ENCODE measurements at places on chromosomes 12 and 14.
A peak's percentile ranks its signal among the peaks of the same experiment; 100 is the strongest.

- no peak for DNase-seq
Observed at GRCh38 chr12:20415028-20415427, 46.7 kb downstream of the PDE3A start.

GRCh38 chr14:96455588-96455987 lies 46.6 kb upstream of the PAPOLA start:
- DNase-seq: no peak

DNA sequence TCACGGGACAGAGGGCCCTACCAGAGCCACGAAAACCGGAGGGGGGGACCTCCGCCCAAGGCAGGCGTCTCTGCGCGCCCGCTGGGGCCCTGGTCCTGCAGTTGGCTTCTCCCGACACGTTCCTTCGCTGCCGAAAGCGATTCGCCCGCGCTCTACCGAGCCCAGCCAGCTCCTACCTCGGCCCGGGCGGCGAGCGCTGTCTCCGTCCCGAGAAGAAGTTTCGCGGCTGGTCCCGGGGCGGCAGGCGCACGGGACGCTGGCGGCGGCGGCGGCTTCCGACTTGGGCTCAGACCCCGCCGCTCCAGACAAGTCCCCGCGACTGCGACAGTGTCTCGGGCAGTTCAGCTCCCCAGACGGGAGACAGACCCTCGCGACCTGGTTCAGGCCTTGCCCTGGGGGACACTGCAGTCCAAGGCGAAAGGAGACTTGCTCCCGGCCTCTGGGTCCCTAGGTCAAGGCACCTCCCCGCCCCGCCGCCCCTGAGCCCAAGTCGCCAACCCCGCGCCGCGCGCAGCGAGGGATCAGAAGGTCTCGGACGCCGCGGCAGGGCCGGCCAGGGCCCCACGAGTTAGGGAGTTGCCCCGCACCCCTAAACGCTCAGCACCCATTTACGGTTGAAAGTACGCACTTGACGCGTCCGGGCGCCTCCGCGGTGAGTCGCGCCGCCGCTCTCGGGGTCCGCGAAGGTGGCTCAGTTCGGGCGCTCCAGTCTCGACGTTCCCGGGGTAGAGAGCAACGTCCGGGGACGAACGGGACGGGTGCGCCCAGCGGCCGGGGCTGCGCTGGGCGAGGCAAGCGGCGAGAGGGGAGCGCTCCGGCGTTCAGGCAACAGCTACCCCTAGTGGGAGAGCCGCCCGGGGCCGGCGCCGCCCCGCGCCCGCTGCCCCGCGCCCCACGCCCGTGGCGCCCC lies 1.4 kb upstream of the DIO3 start:
- DNase-seq: no peak

- DNase-seq: no peak
Observed at GRCh38 chr12:6917491-6918231, 3.3 kb downstream of the ENO2 start.

- no peak for DNase-seq
Observed at GRCh38 chr12:88802096-88802706, 221.9 kb upstream of the KITLG start.

DNA sequence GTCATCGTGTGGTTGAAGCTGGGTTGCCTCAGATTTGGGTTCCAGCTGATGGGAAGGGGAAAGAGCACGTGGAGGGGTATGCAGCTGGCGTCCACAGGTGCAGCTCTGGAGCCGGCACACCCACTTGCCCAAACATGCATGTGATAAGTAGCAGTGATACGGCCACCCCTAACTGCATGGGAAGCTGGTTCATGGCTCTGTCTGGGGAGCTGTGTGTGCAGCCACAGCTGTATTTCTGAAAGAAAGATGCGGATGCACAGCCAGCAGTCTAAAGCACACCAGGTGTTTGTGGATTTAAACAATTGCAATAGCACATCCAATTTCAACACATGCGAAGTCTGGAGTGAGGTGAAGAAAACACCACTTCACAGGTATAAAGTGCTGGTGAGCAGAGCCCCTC lies 181.4 kb downstream of the EFCAB11 start:
- DNase-seq: peak; percentile 34

DNA sequence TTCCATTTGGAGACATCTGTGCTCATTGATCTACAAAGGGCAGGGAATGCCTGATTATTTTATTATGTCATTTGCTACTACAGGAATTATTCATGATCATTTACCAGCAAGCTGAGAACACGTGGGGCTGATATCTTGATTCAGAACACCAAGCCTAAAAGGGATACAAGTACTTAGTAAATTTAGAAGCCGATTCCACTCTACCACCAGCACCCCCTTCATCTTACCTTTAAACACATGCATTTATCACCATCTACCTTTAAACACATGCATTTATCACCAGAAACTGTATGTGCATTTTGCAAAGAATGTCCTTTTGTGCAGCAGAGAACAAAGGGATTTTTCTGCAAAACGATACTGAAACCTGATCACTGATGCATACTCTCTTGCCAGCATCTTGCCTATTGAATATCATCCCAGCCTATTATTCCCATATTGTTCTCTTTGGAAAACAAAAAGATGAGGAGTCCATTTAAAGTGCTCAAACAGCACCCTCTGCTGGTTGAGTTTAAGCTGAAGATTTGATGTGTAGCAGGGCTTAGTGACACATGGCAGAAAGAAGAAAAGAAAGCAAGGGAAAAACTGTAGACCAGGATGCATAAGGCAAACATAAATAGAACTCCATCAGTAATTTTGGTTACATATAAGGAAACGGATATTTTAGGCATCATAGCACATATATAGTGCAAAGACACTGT lies 132.6 kb upstream of the PLEKHG7 start:
- peak; percentile 45 for DNase-seq

- no peak for DNase-seq
Observed at GRCh38 chr12:101792046-101792931, 38.5 kb downstream of the GNPTAB start.

DNA sequence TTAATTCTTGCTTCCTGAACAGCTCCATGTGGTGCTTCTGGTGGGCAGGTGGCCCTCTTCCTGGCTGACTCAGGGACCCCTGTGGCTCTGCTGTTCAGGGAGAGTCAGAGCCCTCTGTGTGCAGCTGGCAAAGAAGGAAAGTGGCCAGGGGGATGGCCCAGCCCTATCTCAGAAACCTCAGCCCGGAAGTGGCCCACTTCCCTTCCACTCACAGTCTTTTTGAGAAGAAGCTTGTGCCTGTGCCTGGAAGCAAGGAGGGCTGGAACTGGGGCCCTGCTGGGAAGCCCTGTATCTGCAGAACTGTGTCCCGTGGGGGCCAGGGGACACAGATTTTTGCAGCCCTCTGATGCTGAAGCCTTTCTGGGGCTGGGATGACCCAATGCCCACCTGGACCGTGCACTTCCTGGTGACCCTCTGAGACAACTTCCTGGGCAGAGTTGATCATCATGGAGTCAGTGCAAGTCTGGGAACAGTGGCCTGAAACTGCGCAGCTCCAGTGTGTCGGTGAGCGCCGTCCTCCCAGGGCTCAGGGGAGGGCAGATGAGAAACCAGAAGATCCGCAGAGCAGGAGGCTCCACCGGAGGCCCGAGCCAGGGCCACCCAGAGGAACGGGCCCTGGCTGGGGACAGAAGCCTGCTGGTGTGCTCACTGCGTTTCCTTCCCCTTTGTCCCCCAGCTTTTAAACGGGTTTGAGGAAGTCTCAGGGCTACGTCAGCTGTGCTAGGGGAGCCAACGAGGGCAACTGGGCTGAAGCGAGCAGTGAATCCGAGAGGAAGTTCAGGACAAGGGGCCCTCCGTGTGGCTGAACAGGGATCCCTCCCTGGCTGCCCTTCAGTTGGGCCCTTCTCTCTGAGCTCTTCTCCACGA lies 217.4 kb upstream of the RTL1 start:
- DNase-seq: no peak

DNA sequence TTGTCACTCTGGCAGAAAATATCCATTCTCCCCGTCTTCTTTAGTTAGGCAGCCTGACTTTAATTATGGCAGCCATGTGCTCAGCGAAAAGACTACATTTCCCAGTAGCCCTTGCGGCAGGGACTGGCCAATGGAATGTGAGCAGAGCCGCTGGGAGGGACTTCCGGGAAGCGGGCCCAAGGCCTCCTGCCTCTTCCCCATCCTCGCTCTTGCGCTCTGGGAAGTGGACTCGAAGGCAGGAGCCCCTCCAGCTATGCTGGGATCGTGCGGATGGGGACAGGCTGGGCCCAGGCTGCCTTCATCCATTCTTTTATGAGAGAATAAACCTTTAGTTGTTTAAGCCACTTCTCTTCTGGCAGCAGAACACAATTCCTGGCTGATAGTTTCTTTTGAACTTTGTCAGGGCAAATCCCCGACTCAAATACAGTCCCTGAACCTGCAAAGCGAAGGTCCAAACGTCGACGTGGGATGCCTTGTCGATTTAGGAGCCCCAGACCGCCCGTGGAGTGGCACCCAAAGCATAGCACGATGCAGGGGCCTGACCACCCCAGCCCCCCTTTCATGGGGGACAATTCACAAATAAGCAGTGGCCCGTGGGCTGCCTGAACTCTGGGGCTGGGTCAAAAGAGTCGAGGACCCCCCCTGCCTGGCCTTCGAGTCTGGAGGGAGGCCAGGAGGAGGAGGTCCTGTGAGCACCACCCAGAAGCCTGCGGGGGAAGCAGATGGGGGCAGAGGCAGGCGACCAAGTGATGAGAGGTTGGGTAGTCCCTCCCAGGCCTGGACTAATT lies 15.6 kb upstream of the LRTM2 start:
- peak; percentile 94 for DNase-seq

DNA sequence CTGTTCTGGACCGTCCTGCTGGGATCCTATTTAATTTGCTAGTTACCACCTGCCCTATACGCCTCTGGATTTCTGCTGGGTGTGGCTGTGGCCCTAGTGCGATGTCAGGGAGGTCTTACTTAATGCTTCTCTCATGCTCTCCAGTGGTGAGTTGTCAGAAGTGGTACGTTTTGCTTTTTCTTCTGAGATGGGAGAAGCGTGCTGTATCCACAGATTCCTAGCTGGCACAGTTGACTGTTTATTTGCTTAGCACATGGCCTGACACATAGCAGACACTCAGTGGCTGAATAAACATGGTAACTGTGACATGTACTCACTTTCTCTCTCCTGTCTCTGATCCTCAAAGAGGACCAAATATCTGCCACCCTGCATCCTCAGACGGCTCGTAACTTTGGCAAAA lies 107.3 kb downstream of the CACNA1C start:
- no peak for DNase-seq

DNA sequence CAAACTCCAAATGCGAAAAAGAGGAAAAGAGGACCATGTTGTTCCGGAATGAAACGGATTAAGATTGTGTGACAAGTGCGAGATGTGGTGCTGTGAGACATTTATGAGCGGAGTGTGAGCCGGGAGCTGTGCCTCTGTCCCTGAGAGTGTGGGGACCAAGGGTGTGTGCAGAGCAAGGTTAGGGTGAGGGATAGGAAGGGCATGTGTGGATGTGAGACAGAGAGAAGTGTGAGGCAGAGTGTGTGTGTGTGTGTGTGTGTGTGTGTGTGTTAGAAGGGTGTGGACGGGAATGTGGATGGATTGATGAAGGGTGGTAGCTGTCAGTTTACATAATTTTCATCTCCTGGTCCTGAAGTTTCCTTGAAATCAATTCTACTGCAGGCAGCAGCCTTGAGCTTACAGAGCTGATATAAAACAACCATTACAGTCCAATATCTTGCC lies 4.3 kb upstream of the OTX2 start:
- no peak for DNase-seq

DNA sequence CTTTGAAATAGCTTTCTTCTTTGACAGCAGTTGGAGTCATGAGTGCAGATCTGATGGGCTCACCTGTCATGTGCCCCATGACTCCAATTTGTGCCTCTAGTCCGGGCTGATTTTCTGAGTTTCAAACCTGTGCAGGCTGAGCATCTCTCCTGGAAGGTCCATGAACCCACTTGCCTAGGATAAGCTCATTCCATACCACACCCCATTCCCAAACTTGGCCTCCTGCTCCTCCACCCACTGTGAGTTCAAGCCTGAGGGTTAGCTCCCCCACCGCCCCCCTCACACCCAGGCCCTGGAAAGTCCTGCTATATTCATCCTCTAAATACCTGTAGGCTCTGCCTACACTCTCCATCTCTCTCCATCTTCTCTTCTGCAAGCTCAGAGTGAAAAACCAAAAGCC lies 126.8 kb upstream of the VRK1 start:
- DNase-seq: no peak

DNA sequence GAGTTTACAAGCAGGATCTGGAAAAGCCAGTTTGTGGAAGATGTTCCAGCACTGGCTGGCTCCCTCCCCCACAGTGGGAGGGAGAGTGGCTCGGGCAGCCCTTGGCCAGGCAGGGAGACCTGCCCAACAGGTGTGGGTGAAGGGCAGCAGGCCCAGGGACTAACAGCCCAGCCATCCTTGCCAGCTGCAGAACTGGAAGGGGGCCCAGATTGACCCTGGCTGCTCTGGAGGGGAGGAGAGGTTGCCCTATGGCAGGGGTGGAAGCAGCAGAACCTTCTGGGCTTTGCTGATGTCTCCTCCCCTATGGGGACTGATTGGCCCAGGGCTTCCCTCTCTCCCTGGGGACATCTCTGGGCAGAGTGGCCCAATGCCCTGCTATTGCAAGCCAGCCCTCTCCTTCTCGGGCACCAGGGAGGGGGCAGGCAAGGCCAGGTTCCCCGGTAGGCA lies 20.5 kb downstream of the IRF2BPL start:
- no peak for DNase-seq

DNA sequence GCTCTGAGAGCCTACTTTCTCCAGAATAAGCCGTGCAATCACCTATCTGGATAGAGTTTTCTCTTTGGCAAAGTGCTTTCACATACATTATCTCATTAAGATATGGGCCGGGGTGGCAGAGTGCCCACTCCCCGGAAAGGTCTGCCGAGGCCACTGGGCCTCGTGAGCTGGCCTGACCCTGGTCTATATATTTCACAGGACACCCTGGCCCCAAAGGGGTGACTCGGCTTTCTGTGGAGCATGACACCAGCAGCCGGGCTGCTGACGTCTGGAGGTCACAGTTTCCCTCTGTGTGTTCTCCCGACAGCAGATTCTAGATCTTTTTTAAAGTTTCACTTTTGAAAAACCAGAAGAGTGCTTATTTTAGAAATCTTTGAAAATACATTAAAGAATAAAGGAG lies 27.9 kb upstream of the ATP2A2 start:
- no peak for DNase-seq

DNA sequence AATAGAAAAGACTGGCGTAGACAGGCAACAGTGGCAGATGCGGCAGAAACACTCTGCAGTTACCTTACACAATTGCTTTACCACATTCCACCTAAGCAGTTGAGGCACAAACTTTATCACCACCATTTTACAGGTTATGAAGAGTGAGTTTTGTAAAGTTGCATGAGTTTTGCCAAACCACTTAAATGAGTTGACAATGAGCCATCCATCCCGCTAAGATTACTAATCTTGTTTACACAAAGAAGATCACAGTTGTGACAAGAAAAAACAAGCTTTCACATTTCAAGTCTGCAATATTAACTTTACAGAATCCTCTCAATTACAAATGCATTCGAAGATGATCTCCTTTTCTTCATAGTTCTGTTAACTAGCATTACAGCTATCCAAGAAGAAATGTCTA lies 1.8 kb downstream of the TMCC3 start:
- DNase-seq: no peak

- DNase-seq: no peak
Observed at GRCh38 chr14:23346693-23347405, 5.8 kb downstream of the SLC22A17 start.

GRCh38 chr14:88904864-88905263 lies 80.4 kb downstream of the TTC8 start:
- DNase-seq: no peak

- DNase-seq: no peak
Observed at GRCh38 chr14:54572316-54572715, 5.4 kb downstream of the SAMD4A start.

Measured in GM13976 (cell line).